Activated T-helper 1 cell treated with anti-CD3 and anti-CD28 coated beads, Interleukin-2, amount 50 U/mL, for 16 hours (primary cell): ENCODE measurements at places on chromosomes 4 and X.

DNA sequence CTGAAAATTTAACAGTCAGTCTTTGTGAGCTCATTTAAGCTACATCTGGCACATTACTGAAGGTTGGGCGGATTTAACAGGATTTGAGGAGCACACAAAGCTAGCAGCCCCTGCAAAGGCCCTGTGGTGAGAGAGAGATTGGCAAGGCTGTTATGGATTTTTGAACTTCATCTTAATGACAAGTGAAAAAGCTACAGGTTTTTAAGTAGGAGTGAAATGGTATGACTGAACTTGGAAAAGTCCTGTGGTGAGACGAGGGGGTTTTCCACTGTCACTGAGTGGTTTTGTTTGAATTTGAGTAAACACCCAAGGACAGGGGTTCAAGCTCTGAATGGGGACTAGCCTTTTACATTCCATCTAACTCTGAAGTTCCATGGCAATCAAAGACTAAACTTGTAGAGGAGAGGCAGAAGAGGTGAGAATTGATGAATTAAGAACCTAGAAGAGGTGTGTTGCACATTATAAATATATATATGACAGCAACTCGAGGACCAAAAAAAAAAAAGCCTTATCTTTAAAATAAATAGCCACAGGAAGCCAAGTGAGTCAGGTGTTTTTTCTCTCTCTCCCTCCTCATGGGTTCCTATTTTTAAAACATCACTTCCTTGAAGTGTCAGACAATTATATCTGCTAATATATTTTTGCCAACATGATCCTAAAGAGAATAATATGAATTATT lies 47.8 kb upstream of the CLNK start:
- no peak for DNase-seq

DNA sequence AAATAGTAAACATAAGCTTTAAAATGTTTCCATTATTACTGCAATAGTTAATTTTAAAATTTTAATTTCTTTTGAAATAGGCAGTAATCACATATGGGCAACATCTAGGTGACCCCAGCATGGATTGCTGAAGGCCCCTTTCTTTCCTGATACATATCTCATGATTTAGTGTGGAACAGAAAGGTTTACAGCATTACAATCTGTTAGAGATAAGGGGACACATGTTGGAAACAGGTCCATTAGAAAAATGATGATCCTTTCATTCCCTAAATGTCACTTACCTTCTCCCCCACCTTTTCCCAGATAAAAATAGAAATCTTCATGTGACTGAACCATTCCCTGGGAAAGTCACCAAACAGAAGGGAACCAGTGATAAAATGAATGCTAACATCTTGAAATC lies 90.4 kb downstream of the RASL11B start:
- DNase-seq: no peak

DNA sequence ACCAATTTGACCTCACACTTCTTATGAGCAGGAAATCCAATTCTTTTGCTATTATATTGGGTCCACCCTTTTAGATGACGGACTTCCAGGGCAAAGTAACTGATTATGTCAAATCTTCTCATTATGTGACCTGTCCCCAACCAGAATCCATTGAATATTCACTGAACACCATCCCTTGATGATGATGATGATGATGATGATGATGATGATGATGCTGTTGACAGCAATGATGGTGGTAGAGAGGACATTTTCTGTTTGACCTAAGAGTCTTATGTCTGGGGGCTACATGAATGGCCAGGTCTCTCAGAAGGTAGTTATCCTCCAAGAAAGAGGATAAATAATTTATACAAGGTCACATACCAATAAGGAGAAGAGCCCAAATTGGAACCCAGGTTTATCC lies 5.2 kb downstream of the TCEAL8 start:
- DNase-seq: no peak

DNA sequence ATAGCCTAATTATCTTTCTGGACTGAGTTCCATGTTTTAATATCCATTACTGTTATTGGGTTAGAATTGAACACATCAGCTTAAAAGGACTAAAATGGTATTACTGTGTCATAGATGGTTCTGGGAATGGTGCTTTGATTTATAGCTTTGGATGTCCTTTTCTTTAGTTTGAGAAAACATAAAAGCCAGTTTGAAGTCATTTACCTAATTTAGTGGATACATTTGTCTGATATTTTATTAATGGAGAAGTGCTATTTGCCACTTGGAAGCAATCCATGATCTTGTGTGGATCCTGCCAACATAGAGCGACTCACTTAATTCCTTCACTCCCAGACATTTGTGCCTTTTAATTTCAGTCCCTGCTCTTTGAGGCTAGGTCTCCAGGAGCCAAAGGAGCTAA lies 212.4 kb upstream of the PACRGL start:
- no peak for DNase-seq

DNA sequence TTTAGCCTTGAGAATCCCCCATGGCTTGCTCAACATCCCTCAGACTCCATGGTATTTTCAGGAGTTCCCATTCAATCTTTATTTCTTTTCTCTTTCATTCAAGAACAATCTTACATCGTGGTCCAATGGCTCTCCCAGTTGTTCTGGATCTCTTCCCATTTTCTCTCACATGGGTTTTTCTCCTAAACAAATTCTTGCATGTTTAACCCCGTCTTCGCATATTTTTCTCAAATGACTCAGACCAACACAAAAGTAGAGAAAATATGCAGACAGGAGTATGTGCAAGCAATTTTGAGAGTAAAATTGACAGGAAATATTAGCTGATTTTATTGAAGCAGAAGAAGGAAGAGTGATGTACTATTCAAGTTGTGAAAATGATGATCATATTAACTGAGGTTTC lies 396.4 kb upstream of the TRAM1L1 start:
- no peak for DNase-seq

- no peak for DNase-seq
Observed at GRCh38 chrX:139077281-139078250, 366.0 kb upstream of the FGF13 start.

DNA sequence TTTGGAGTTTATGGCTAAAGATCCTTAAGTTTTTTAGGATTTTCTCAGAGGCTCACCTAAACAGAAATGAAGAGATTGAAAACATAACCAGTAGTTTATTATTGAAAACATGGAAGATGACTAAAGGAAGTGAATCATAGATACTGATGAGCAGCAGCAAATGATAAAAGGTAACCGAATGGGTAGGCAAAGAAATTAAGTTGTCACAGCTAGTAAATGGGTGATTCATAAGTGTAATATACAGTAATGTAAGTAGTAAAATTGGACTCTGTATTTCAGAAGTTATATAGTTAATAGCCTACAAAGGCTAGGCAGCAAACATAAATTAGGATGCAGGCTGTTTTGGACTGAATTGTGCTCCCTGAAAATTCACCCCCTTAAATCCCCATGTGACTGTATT lies 59.0 kb upstream of the ADGRA3 start:
- no peak for DNase-seq

DNA sequence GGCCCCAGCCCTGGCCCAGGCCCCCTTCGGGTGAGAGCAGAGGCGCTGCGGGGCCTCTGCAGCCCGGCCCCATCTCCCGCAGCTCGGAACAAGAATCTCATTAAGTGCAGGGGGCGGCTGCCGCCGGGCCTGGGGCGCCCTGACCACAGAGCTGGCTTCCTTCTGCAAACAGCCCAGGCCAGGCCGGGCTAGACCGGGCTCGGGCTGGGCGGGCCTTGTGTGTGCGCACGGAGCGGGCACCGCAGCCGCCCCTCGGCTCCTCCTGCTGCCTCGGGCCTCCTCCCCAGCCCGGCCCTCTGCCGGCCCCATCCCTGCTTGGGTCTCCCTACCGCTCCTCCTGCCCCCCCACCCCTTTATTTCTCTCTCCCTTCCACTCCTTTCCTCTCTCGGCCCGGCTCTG lies 83.3 kb downstream of the EFNB1 start:
- DNase-seq: no peak

- no peak for DNase-seq
Observed at GRCh38 chrX:40709395-40709794, 25.9 kb downstream of the MED14 start.

GRCh38 chr4:72527038-72527646 lies 41.9 kb downstream of the ADAMTS3 start:
- DNase-seq: no peak

DNA sequence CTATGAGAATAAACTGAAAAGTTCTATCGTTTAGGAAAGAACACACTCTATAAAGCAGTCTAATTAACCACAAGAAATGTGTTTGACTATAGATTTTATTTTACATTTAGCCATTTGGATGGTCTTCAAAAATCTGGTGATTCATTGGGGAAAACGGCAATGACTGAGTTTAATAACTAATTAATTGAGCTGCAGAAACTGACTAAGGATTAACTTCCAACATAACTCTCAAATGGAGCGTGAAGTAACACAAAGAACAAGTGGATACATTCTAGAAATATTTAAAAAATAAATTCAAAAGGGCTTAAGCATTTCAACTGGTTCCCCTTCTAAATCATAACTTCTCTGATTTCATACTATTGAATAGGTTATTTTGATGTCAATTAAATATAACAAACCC lies 1582.4 kb downstream of the PCDH18 start:
- DNase-seq: no peak

- no peak for DNase-seq
Observed at GRCh38 chrX:14028473-14028872, 1.2 kb downstream of the GEMIN8 start.

GRCh38 chr4:105623099-105623498 lies 70.7 kb downstream of the ARHGEF38 start:
- no peak for DNase-seq

GRCh38 chr4:117455088-117455487 lies 369.7 kb upstream of the TRAM1L1 start:
- no peak for DNase-seq

DNA sequence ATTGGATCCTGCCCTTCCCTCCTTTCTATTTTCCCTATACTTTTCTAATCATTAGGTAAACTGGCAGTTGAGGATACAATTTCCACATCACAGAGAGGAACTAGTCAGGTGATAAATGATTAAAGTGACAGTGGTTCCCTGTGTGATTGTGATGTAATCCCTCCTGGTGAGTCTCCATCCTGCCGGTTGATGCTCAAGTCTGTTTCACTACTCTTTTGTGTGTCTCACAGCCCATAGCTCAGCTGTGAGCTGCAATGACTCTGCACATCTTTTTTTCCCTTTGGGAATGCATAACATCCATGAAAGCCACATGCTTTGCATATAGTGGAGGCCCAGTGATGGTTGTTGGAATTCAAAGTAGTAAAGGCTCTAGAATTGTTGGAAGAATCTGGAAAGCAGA lies 60.4 kb downstream of the CCNI start:
- no peak for DNase-seq

DNA sequence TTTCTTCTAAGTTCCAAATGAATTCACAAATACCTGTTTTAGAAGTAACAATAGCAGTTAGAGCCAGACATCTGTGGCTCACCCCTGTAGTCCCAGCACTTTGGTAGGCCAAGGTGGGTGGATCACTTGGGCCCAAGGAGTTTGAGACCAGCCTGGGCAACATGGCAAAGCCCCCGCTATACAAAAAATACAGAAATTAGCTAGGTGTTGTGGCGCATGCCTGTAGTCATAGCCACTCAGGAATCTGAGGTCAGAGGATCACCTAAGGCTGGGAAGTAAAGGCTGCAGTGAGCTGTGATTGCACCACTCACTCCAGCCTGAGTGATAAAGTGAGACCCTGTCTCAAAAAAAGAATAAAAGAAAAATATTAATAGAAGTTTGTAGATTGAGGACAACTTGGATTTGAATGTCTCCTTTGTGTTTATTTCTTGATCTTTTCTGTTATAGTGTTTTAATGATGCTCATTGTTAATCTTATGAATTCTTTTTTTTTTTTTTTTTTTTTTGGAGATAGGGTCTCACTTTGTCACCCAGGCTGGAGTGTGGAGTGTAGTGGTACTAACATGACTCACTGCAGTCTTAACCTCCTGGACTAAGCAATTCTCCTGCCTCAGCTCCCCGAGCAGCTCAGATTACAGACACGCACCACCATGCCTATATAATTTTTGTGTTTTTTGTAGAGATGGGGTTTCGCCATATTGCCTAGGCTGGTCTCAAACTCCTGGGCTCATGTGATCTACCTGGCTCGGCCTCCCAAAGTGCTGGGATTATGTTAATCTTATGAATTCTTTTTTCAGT lies 30.7 kb upstream of the RAPGEF2 start:
- DNase-seq: no peak

GRCh38 chr4:68683034-68683433 lies 12.6 kb upstream of the UGT2B15 start:
- DNase-seq: no peak

GRCh38 chrX:13087322-13088155 lies 43.1 kb upstream of the FAM9C start:
- DNase-seq: peak; percentile 61

DNA sequence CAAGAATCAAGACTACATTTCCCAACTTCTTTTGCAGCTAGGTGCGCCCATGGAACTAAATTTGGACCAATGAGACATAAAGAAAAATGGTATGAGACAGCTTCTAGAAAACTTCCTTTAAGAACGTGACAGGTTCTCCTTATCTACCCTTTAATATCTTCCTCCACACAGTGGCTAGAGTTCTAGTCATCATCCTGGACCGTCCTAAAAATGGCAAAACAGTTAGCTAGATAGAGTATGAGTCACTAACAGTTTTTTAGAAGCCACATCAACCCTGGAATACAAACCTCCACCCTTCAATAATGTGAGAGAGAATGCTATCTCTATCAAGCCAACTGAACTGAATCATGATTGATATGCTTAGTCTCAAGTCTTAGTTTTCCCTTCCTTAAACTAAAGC lies 267.9 kb upstream of the SLC7A11 start:
- no peak for DNase-seq

DNA sequence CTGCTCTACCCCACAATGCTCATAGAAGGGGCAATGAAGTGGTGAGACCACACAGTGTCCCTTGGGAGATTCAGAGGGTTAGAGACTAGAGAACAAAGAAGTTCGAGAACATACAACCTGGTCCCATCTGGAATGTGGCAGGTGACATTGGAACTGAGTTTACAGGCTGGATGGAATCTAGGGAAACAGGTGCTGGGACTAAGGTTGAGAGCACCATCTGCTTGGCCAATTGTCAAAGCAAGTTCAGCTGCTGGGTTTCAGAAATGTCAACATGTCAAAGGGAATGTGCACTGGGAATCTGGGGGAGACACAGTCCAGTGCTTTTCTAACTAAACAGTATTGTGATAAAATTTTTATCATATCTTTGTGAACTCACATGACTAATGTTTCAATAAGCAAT lies 15.9 kb upstream of the FAM13A start:
- DNase-seq: no peak

DNA sequence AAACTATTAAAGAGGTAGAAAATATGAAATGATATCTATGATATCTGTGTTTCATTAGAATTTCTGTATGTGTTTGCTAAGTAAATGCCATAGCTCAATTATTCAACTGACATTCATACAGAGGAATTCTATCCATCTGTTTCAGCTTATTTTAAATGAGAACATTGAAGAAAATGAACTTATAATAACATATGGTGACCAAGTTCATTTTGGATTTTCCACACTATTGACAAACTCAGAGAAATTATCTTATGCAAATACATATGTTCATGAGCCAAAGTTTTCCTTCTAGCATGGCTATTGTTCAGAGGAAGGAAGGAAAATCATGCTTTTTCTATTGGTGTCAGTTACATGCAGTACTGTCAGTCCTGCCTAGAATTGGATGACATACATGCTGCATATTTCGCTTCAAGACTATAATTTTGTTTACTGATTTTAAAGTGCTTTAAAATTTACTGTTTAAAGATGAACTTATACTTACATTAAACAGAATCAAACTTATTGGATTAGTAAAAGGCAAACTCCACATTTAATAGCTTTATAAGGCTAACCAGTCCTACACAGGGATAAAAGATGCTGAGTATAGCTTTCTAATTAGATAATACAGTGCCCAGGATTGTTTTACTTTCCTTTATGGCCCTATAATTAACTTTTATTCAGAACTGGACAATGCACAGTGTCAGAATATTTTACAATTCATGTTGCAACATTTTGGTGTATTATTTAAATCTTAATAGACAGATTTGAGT lies 646.2 kb downstream of the TRAM1L1 start:
- DNase-seq: no peak
